IgD-negative memory B cell (primary cell): ENCODE measurements at places on chromosomes 13 and 19. TPM values are rescaled to one million over a fixed set of nuclear protein-coding genes. Genes with fewer than 3 reads are reported as not detected.

The ZNF285 gene
- polyA plus RNA-seq: 2.1 TPM

The EPSTI1 gene
- polyA plus RNA-seq: 30.1 TPM

The ZNF667 gene
- polyA plus RNA-seq: 0.74 TPM

The HOMER3 gene
- 25.2 TPM for polyA plus RNA-seq

The TCF3 gene
- polyA plus RNA-seq: 28.6 TPM

The PSG3 gene
- polyA plus RNA-seq: not detected

The GPR4 gene
- polyA plus RNA-seq: not detected

The FGF9 gene
- 3.6 TPM for polyA plus RNA-seq
